NCI-H2029 (cell line): ENCODE measurements at places on chromosomes 2 and 18.

- no peak for DNase-seq
Measured at GRCh38 chr2:143615562-143615961, 486.3 kb downstream of the ARHGAP15 start.

- DNase-seq = no peak
Measured at GRCh38 chr2:29841386-29842004, 79.9 kb downstream of the ALK start.

- no peak for DNase-seq
Measured at GRCh38 chr2:10185755-10186154, 63.2 kb downstream of the RRM2 start.

- DNase-seq = peak; percentile 23
Measured at GRCh38 chr2:153477636-153478288, 800 bp downstream of the RPRM start.

- no peak for DNase-seq
Measured at GRCh38 chr2:196259507-196260481, 88.4 kb upstream of the STK17B start.

- DNase-seq = no peak
Measured at GRCh38 chr2:220101980-220102379, 474.6 kb downstream of the SLC4A3 start.

GRCh38 chr2:223101340-223102039 is 49.5 kb downstream of the KCNE4 start:
- DNase-seq = no peak

DNA sequence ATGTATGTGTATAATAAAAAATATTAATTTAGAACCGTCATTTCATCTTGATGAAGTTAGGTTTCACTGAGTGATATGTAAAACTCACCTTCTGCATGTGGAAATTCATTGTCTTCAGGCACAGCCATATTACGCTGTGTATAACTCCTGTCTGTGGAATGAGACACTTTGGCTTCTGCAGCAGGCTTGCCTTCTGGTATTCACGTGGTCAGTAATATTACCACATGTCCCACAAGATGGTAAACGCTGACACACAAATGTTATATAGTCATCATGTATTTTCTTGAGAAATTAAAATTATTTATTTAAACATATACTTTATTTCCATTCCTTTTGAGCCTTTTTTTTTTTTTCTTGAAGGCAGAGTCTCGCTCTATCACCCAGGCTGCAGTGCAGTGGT is 25.1 kb upstream of the AAK1 start:
- DNase-seq = no peak

- DNase-seq = no peak
Measured at GRCh38 chr2:229489016-229489415, 217.9 kb upstream of the PID1 start.

- no peak for DNase-seq
Measured at GRCh38 chr2:188414411-188414810, 122.7 kb downstream of the GULP1 start.

- DNase-seq = no peak
Measured at GRCh38 chr2:10162586-10163497, 40.3 kb downstream of the RRM2 start.

DNA sequence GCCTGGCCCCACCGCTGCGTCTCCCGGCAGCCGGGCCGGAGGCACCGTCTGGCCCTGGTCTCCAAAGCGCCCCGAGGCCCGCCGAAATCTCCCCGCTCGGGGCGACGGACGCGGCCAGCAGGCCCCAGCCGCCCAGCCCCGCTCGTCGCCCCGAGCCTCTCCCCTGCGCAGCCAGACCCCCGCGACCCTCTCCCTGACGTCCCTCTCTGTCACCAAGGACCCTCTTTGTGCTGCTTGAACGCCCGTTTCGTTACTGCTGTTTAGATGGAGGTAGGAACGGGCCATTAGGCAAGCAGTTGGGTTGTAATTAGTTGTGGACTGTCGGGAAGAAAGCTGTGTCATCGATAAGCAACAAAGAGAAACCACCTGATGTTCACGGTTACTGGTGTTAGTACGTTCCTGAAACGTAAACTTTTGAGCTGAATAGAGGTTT is 686 bp downstream of the UBXN4 start:
- peak; percentile 14 for DNase-seq

DNA sequence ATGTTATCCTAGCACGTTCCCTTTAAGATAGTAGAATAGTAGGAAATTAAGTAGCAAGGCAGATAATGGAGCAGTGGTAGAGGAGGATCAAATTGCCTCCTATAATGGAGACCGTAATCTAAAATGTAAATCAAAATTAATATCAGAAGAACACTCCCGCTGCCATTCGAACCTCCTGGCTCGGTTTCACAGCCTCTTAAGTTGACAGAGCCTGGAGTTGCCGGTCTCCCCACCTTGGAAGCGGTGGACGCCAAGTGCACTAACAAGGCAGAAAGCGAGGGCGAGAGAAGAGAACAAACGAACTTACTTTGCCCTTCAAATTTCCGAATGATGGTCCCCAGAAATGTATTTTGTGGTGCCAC is 450 bp downstream of the KCNH7 start:
- DNase-seq = peak; percentile 76
